AG09319 (cell line): ENCODE measurements at places on chromosomes 6 and 20.
A peak's percentile ranks its signal among the peaks of the same experiment; 100 is the strongest.

DNA sequence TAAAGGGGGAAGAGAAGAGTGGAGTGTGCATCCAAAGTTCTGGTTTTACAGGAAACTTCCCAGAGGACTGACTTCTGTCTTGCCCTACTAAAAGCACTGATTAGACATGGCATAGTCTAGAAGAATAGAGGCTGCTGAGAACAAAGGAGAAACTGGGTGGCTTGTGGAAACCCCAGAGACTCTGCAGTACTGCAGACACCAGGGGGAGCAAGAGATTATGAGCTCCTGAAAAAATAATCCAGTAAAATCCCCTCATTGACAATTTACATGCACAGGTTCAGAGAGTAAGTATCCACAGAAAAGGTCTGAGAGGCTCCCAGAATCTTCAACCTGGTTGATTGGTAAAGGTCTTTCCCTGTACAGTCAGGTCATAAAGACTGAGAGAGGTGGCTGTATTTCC lies 48.7 kb upstream of the CLVS2 start:
- no peak for DNase-seq

- DNase-seq: no peak
Measured at GRCh38 chr6:118571121-118571520, 23.0 kb downstream of the PLN start.

- peak; percentile 41 for DNase-seq
Measured at GRCh38 chr6:3247255-3248146, 11.2 kb upstream of the PSMG4 start.

- no peak for DNase-seq
Measured at GRCh38 chr6:22884456-22884855, 315.1 kb downstream of the HDGFL1 start.

DNA sequence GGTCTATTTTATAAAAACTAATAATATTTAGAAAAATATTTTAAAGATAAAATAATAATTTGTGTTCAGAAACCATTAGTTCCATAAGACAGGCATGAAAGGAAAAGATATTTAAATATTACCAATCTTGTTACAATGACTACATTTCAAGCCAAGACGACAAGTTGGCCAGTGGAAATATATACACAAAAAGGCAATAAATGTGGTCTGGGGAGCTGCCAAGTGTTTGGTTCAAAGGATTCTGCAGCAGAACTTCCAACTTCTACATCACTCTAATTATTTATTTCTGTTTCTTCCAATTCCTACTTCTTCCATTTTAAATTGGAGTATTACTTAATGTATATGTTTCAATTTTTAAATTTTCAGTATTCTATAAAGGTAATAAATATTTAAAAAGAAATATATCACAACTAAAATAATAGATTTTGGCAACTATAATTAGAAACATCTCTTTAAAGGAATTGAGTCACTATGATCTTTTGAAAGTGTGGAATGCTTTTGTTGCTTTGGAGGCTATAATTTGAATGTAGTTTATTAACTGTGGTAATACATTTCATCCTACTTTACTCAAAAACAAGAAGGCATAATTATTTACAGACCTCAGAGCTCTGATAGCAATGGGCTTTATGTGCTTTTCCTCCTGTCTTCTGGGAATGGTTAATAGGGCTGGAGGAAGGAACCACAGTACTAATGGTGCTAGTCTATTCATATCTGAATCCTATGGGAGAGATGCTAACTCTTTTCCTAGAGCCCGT lies 129.7 kb upstream of the FAM184A start:
- DNase-seq: peak; percentile 54

GRCh38 chr6:83536034-83536646 lies 23.8 kb downstream of the PRSS35 start:
- peak; percentile 22 for DNase-seq
